ENCODE measurements at places on chromosomes 1 and 21. TPM values are rescaled to one million over a fixed set of nuclear protein-coding genes. Genes with fewer than 3 reads are reported as not detected.

Gene IGSF3
- total RNA-seq, result 66.3 TPM

- no peak for DNase-seq
Measured at GRCh38 chr1:79524126-79524525, 517.6 kb upstream of the ADGRL4 start.

Gene TP73
- total RNA-seq, result under 0.01 TPM

GRCh38 chr1:112298558-112298957 is 97.5 kb upstream of the CTTNBP2NL start:
- DNase-seq, result peak; percentile 65

GRCh38 chr21:43681650-43682049 is 22.3 kb downstream of the RRP1B start:
- DNase-seq, result peak; percentile 77

- DNase-seq, result no peak
Measured at GRCh38 chr1:245772325-245772724, 617.5 kb downstream of the KIF26B start.

GRCh38 chr21:45479691-45480675 is 62.3 kb downstream of the SLC19A1 start:
- no peak for DNase-seq

Gene FCRL5
- not detected for total RNA-seq

- DNase-seq, result no peak
Measured at GRCh38 chr1:206135248-206135647, 18.1 kb upstream of the AVPR1B start.

Gene CEP104
- total RNA-seq, result 15.3 TPM

DNA sequence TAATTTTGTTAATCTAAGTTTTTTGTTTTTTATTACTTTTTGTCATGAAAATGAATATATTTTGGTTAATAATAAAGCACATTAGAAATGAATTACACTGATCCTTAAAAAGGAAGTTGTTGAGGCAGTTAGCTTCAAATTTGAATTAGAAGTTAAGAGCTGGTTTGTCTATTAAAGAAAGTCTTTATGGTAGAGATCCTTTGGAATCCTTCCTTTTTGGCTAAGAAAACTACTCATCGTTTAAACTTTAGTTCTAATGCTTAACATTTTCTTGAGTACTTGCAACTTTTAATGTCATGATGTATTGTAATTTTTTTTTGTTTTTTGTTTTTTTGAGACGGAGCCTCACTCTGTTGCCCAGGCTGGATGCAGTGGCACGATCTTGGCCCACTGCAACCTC is 2.4 kb downstream of the PTBP2 start:
- DNase-seq, result no peak

Gene GCSAML
- total RNA-seq, result not detected

Data from bronchial epithelial cell (primary cell).